ENCODE measurements at places on chromosomes 4 and X.

DNA sequence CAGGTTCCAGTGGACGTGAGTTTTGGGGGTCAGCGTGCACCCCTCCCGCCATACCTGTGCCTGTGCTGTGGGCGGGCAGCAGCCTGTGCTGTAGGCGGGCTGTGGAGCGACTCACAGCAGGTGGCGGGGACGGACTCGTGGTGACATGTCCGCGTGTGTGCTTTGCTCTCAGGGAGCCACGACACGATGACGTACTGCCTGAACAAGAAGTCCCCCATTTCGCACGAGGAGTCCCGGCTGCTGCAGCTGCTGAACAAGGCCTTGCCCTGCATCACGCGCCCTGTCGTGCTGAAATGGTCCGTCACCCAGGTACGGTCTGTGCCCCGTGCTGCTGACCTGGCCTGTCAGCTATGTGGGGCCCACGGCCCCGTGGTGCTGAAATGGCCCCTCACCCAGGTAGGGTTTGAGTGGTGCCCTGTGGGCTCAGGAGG, 7.4 kb downstream of the PLCXD1 start:
- DNase-seq: no peak

GRCh38 chr4:157363360-157363759, 142.8 kb downstream of the GRIA2 start:
- no peak for DNase-seq

- DNase-seq: no peak
Measured at GRCh38 chrX:136531951-136532350, at the start of gene VGLL1. VGLL1 (plus strand) TSS chrX:136532215; CDS start chrX:136536021, 3,806 bp downstream.

DNA sequence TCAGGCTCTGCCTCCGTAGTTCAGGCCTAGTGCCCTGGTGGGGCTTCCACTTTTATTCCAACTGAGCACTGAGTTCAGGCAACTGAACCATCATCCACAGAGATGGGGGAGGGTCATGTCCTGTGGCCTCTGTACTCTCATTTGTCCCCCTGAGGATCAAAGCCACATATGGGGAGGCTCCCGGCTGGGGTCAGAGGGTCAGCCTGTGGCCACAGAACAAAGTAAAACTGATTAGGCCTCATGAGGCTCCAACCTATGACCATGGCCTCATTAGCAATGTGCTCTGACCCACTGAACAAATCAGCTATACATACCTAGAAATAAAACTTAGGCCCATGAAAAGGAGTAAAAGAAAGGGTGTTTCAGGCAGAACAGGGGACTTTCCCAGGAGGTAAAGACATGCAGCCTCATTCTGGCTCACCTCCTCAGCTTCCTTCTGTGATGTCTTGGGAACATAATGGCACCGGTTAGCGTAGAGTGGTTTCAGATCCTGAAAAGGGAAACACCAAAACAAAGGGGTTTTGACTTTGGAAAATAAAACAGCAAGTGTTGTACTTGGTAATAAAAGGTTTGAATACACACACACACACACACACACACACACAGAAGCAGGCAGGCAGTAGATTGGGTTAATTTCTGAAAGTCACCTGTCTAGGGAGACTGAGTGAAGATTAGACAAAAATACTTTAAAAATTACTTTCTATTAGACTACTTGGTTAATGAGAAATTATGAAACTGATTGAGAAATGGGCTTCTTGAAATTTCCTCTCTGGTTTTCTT, 24.3 kb downstream of the TMEM255A start:
- DNase-seq: no peak

GRCh38 chr4:94695384-94695783, 62.4 kb upstream of the BMPR1B start:
- no peak for DNase-seq

DNA sequence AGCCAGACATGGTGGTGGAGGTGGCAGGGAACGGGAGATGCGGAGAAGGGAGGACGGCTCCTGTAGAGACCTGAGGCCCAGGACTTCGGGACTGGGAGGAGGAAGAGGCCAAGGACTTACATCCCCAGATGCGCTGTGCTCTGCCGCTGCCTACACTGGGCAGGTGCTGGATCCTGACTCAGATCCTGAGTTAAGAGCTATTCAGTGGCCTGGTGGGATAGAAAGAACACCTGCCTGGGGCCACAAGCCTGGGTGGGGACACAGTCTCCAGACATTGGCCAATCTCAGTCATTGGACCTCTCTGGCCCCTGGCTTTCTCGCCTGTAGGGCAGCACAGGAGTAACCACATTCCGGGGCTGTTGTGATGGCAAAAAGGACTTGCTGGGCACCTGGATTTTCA, 10.9 kb upstream of the MSX1 start:
- DNase-seq: no peak

DNA sequence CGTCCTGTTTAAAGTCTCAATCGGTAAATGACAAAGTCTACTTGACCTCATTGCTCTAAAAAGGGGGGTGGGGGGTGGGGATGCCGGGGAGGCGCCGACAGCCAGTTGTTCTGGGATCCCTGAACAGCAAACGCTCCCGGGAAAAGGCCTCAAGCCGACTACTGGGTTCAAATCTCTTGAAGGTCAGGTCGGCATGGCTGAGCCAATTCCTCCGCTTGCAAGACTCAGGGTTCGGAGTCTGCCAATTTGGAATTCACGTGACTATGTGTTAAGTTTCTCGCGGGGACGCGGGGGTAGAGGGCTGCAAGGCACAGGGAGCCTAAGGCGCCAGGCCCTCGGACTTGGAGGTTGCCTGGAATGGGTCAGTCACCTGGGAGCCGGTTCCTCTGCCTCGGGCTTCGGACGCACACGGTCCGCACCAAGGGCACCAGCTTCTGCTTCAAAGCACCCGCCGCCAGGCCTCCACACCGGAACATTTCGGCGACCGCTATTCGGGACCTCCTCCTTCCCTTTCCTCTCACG, 399 bp downstream of the AIFM1 start:
- DNase-seq: no peak

DNA sequence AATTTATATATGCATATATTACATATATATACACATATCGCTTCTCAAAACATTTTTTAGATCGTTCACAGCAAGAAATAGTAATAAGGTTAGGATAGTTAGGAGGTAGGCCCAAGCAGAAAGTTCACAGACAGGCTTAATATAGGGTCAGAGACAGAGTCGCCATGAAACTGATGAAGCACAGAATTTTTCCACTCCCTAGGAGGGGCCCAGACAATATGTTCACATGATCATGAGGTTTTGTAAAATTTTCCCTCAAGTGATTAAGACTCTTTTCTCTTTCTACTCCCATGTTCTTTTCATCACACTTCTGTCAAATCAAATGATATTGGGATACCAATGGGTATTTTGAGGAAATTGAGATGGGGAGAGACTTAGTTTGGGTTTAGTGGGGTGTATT, 5.2 kb upstream of the ENAM start:
- no peak for DNase-seq

DNA sequence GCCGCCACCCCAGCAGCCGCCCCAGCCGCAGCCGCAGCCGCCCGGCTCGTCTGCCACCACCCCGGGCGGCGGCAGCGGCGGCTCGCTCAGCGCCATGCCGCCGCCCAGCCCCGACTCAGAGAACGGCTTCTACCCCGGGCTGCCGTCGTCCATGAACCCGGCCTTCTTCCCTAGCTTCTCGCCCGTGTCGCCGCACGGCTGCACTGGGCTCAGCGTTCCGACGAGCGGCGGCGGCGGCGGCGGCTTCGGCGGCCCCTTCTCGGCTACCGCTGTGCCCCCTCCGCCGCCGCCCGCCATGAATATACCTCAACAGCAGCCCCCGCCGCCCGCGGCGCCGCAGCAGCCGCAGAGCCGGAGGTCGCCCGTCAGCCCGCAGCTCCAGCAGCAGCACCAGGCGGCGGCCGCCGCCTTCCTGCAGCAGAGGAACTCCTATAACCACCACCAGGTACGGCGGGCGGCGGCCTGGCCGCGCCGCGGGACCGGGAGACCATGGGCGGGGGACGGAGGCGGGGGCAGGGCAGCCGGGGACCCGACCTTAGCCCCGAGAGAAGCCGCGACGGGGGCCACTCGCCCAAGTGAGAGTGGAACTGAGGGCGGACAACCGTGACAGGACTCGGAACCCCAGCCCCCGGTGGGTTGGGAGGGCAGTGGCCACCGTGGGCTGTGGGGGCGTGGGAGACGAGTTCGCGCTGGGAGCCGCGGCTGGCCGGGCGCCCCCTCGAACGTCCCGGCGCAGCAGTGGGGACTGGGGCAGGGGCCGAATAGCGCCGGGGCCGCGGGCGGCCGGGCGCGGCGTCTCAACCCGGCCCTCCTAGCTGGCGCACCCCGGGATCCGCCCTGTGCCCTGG, 1.8 kb downstream of the CPEB2 start:
- peak; percentile 59 for DNase-seq

GRCh38 chr4:139575072-139575471, 19.1 kb upstream of the SETD7 start:
- no peak for DNase-seq

DNA sequence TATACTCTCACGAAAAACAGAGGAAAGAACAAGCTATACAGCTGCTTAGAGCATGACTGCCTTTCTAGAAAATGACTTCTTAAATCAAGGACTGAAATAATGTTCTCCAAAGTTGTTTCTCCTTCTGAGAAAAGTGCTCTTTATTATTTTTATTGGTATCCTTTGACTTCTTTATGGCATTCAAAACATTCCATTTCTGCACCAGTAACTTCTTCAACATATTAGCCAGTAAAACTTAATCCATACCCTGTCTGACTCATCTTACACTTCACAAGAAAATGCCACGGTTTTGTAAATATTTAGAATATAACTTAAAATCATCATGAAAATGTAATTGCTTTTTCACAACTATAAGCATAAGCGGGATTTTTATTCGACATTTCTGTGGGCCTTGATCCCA, 180.4 kb downstream of the NR3C2 start:
- DNase-seq: no peak

- no peak for DNase-seq
Measured at GRCh38 chrX:41234962-41235361, 99.0 kb upstream of the DDX3X start.

GRCh38 chr4:95124906-95125504, 367.2 kb downstream of the BMPR1B start:
- DNase-seq: no peak
